ENCODE measurements at places on chromosomes 11 and 22. TPM values are rescaled to one million over a fixed set of nuclear protein-coding genes. Genes with fewer than 3 reads are reported as not detected.
A peak's percentile ranks its signal among the peaks of the same experiment; 100 is the strongest.

DNA sequence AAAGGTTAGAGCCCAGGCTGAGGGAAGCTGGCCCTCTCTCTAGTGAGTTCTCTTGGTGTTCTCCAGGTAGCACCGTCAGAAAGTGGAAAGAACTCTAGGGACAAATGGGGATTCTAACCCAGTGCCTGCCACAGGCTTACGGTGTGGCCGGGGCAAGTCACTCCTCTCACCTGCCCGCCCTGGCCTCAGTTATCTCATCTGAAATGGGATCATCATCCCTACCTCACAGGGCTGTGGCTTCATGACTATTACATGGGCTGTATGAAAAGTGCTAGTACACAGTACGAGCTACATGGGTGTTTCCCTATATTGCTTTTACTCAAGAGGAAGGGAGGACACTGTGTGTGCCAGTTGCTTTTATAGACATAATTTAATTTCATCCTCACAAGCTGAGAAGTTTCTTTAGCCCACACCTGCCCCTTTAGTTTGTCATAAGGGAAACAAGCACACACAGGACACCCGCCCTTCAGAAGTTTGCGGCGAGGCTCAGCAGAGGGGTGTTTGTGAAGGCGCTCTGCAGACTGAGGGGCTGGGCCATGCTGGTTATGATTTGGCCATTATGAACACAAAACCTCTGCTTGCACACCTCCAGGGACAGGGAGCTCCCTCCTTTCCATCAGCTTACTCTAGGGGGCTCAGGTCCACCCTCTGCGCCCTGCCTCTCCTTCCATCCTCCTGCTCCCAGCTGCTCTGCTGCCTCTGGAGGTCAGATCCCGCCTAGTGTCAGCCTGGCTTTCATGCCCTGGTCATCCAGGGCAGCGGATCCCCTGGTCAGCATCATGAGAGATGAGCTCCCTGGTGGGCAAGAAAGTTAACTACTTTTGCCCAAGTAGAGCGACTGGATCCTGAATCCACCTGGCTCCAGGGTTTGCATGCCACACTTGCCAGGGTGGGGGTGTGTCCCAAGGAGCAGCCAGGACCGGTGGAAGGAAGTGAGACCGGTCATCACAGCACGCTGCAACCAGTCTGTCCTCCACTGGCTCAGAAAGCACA lies 1.2 kb downstream of the KLHL35 start:
- no peak for DNase-seq

The MYRF gene
- total RNA-seq, result 0.29 TPM

GRCh38 chr11:291281-292210 lies 2.6 kb downstream of the PGGHG start:
- DNase-seq, result peak; percentile 18

The NXPE4 gene
- total RNA-seq, result not detected

The HEPN1 gene
- total RNA-seq, result not detected

The OTOG gene
- total RNA-seq, result not detected

- DNase-seq, result no peak
Observed at GRCh38 chr11:133753150-133753549, 92.2 kb downstream of the SPATA19 start.

GRCh38 chr11:86809561-86809960 lies 9.2 kb downstream of the PRSS23 start:
- DNase-seq, result no peak
